ENCODE measurements at places on chromosomes 12 and 14.

DNA sequence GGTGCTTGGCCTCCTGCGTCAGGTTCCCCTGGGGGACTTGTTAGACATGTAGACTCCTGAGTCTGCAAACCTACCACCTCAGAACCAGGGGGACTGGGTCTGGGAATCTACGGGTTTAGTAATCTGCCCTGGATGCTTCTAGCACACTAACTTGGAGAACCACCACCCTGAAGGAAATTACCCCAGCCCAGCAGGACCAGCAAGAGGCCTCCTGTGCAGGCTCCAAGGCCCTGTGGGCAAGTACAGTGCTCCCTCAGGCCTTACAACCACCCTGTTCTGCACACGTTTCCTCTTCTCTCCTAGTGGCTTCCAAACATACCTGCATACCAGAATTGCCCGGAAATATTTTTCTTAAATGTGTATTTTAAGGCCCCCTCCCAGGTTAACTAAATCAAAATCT, 423.0 kb downstream of the FUT8 start:
- DNase-seq: no peak

- DNase-seq: no peak
These were observed 29.2 kb downstream of the KCNJ8 start for GRCh38 chr12:21745258-21745657.

DNA sequence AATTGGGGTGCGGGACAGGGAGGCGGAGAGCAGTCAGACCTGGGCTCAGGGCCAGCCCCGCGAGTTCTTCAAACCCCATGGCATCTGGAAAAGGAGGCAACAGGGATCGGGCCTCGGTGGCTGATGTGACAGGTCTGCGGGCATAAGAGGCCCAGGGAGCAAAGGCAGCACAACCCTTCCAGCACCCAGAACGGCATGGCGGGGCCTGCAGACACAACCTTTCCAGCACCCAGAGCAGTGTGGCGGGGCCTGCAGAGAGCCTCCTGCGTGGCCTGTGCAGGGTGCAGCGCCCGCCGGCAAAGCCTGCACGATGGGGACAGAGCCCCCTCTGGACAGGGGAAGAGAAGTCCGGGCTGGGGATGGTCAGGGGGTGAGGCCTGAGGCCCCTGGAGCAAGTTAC, 26.2 kb upstream of the TRAF3 start:
- DNase-seq: no peak

DNA sequence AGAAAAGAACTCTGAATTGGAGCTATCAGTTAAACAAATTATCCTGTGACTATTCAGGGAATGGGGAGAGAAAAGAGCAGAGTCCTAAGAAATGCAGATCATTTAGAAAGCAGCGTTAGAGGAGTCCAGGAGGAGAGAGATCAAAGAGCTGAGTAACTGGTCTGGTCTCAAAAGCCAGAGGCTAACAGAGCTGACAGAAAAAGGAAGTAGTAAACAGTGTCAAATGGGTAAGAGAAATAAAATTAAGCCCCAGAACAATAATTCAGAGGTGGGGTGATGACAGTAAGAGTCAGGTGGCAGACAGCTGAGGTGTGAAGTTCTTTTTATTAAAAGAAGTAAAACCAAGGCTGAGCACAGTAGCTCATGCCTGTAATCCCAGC, 19.3 kb downstream of the GXYLT1 start:
- DNase-seq: no peak

DNA sequence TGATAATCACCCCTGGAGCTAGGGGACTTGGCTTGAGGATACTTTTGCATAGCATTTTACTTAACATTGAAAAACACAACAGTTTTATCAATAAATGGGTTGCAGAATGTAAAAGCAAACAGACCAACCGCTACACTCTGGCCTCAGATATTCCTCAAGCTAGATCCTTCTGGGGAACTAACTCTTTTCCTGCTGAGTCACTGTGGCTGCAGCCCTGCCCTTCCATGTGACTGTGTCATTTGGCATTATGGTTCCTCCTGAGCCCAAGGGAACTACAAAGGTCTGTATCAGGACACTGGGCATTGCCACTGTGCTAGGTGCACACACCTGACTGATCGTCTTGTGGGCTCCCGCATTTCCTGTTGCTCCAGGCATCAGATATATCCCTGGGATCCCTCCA, 56.6 kb downstream of the TTC9 start:
- peak; percentile 44 for DNase-seq

GRCh38 chr12:58066296-58066695, 124.9 kb downstream of the ATP23 start:
- DNase-seq: no peak

GRCh38 chr12:75556311-75556899, 45.0 kb upstream of the KRR1 start:
- DNase-seq: no peak

DNA sequence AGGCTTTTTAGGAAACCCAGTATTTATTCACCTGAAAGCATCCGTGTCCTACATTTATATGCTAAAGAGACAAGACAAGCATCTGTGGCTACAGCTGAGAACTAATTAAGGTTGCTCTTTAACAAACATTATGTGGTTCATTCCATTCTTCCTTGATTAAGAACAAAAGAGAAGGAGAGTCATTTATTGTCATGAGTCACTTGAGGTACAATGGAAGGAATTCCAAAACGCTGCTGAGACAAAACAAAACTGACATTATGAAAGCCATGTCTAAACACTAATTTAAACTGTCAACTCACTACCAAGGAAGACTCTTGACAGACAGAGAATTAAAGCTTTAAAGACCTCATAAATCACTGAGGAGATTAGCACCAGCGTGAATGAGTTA, 214.4 kb downstream of the BMP4 start:
- no peak for DNase-seq

Measured in Right ventricle myocardium superior (tissue), 1 donor.